BJ (cell line): ENCODE measurements at places on chromosomes 6 and 20. TPM values are rescaled to one million over a fixed set of nuclear protein-coding genes. Genes with fewer than 3 reads are reported as not detected.

DNA sequence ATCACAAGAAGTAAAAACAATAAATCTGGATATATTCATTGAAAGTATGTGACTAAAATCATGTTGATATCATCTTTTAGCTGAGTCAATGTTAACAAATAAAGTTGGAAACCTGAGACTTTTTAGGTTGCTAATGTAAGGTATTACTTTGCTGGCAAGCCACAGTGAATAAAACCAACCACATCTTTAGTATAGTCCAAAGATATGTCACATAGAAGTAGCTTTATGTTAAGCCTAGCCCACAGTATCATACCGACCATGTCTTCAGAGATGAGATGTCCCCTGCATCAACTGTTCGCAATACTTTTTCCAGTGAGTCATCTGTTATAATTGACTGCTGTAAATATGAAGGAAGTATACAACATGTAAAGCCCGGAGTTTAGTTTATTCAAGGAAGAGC, 107.6 kb upstream of the MCHR2 start:
- no peak for DNase-seq

DNA sequence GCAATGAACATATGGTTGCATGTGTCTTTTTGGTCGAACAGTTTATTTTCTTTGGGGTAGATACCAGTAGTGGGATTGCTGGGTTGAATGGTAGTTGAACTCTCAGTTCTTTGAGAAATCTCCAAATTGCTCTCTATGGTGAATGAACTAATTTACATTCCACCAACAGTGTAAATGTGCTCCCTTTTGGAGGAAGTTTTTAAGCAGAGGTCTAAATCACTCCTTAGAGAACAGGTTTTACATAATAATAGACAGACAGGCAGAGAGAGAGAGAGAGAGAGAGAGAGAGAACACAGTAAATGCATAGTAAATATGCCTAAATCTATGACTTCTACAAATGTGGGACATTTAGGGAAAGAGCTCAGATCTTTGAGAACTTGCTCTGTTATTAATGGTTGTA, 37.6 kb downstream of the GRM1 start:
- DNase-seq = no peak

DNA sequence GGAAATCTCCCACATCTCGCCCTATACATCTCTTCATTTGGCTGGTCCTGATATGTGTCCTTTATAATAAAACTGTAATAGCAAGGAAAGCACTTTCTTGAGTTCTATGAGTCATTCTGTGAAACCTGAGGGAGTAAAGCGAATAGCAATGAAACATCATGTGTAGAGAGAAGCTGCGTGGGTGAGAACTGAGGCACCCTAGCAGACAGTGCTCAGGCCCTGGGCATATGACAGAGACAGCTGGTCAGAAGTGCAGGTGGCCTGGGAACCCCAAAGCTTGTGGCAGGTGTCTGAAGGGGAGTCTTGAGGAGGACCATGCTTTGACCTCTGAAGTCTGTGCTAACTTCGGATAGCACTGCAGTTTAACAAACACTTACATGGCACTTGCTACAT, 1.3 kb upstream of the BLOC1S5 start:
- DNase-seq = no peak

GRCh38 chr6:133376743-133377142, 135.6 kb downstream of the EYA4 start:
- no peak for DNase-seq

- no peak for DNase-seq
These were observed 25.4 kb downstream of the VEGFA start for GRCh38 chr6:43795421-43795820.

- no peak for DNase-seq
These were observed 153.5 kb upstream of the SCGN start for GRCh38 chr6:25498505-25498904.

GRCh38 chr6:156697225-156697830, 79.8 kb upstream of the ARID1B start:
- DNase-seq = no peak

- no peak for DNase-seq
These were observed 105.0 kb downstream of the TIAM2 start for GRCh38 chr6:155100087-155100486.

Gene PRR18
- not detected in 2 replicates for polyA plus RNA-seq

- no peak for DNase-seq
These were observed 13.5 kb downstream of the HLA-A start for GRCh38 chr6:29955783-29956182.

Gene NOX3
- not detected in 2 replicates for polyA plus RNA-seq

DNA sequence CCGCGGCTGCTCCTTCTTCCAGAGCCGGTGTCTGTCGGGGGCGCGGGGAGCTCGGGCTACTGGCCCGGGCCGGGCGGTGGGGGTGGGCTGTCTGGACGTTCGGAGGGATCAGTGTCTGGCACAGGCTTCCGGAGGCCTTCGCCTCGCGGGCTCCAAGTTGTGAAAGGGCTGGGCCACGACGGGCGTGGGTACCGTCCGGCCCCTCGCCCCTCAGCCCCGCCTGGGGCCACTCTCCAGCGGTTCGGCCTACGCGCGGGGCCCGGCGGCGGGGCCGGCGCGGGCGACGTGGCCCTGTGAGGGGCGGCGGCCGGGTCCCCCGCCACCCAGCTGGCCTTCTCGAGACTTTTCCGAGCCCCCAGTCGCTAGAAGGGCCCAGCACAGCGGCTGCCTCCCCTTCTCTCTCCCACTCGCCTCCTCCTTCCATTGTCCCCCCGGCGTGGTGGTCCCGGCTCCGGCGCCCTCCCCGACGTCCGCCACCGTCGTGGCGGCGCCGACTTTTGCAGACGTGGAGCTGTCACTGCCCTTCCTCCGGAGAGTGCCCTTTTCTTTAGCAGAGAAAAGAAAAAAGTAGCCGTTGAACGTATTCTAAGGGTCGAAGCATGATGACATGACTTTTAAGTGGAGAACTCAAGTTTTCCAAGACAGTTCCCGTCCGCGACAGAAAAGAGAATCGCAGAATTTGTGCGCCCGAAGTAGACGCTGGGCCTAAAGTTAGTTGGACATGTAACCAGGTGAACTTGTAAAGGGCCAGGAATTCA, 571 bp downstream of the ITCH start:
- DNase-seq = no peak

DNA sequence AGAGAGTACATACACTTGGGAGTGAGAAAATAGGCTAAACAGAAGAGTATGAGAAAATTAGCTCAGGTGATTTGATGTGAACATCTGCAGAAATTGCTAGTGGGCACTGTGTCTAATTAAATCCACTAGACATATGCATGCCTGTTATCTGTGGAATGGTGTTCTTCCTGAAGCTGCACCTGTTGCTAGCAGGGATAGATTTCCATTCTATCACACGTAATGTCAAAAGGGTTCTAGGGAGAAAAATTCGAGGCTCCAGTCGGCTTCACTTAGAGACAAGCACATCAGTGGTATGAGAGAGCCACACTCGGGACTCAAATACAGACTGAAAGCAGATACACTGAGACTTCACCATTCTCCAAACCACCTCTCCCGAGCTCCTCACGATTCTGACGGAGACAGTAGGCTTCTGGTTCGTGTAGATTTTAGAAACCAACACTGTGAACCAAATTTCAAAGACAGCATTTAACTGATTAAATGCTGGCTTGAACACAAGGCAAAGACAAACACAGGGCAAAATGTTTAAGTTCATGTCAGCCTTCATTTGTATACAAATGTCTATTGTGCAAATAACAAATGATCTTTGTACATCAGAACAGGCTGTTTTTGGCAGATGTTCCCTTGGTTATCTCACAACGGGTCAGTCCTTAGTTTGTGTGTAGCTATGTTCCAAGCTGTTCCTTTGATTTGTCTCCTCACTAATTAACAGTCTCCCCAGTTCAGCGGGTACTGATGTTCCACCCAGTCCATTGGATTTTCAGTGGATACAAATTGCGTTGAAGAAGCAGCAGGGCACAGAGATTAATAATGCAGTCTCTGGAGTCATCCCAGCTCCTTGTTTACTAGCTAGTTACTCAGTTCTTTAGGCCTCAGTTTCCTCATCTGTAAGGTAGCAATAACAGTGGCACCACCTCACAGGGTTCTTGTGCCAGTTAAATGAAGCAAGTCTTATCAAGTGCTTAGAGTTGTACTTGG, 131.0 kb upstream of the IFNGR1 start:
- no peak for DNase-seq

- DNase-seq = no peak
These were observed 8.8 kb downstream of the SYNJ2 start for GRCh38 chr6:157990321-157991066.

Gene NRSN1
- polyA plus RNA-seq = not detected in 2 replicates

Gene PDE10A
- polyA plus RNA-seq = 0.36 and 0.40 TPM in 2 replicates

DNA sequence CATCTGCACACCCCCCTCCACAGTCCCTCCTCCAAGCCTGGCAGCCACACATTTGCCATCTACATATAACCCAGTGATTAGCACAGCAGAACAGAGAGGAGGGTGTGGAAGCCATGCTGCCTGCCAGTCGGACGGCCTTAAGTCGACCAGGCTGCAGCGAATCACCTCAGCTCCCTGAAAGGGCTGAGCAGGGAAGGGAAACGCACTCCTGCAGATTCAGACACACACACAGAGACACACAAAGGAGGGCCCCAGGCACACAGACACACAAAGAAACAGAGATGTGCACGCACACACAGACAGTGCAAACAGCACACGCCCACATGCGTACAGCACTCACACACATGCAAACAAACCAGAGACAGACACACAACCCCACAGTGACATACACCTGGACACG, 11.2 kb upstream of the SIRPA start:
- DNase-seq = no peak

Gene PROCR
- 28.0 and 32.8 TPM in 2 replicates for polyA plus RNA-seq

DNA sequence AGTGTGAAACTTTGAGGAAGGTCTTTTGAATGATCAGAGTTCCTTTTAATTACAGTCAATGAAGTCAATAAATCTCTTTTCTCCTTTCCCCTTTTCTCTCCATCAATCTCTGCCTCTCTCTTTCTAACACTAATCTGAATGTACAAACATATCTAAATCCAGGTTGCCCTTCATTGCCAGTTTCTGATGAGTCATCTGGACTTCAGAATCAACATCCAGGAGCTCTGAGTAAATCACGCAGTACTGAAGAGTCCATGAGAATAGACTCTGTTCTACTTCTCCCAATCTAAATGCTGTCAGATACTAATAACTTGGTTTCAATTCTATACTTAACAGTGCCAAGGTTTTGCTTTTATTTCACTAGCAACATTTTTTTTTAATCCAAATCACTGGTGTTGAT, 238.7 kb upstream of the THEMIS start:
- no peak for DNase-seq

DNA sequence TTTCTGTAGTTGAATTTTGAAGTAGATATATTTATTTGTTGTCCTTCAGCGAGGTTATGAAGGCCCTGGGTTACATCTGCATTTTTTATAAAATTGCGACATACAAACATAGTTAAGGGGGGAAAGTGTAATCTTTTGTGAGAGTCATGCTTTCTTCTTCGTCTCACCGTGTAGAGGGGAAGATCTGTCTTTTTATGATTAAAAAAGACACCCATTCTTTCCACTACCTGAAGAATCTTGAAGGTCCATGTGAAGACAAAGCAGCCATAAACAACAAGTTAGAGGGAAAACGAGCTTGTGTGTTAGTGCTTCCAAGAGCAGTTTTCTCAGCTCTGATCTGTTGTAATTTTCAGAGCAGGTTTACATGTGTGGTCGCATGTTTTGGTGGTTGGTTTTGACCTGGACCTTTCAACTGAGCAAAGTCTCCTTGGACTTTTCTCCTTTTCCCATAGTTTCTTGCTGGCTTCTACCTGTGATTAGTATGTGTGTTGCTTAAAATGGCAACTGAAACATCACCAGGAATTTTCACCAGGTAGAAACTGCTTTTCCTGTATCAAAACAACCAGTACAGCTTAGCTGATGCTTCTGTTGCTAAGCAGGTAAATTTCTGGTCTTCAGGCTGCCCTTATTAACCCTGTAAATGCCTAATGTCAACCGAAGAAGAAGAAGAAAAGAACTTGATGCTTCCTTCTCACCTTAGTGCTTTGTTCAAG, 37.3 kb downstream of the RREB1 start:
- DNase-seq = no peak

- DNase-seq = no peak
These were observed 267.8 kb downstream of the PTPRK start for GRCh38 chr6:128252341-128253176.

- DNase-seq = no peak
These were observed 155.2 kb downstream of the CEBPB start for GRCh38 chr20:50345712-50346373.

GRCh38 chr20:14997791-14998190, 660.4 kb upstream of the FLRT3 start:
- no peak for DNase-seq

DNA sequence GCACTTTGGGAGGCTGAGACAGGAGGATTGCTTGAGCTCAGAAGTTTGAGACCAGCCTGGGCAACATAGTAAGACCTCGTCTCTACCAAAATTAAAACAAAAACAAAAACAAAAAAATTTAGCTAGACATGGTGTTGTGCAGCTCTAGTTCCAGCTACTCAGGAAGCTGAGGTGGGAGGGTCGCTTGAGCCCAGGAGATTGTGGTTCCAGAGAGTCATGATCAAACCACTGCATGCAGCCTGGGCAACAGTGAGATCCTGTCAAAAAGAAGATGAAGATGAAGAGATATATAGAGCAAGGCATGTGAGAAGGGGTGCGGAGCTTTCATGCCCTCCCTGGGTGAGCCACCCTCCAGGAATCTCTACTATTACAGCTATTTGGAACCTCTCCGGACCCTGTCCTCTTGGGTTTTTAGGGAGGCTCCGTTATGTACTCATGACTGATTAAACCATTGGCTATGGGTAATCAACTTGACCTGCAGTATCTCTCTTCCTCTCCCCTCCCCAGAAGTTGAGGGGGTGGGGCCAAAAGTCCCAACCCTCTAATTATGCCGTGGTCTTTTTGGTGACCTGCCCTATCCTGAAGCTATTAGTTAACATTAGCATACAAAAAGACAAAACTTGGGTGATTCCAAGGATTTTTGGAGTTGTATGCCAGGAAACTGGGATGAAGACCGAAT, 9.0 kb downstream of the POLH start:
- no peak for DNase-seq

DNA sequence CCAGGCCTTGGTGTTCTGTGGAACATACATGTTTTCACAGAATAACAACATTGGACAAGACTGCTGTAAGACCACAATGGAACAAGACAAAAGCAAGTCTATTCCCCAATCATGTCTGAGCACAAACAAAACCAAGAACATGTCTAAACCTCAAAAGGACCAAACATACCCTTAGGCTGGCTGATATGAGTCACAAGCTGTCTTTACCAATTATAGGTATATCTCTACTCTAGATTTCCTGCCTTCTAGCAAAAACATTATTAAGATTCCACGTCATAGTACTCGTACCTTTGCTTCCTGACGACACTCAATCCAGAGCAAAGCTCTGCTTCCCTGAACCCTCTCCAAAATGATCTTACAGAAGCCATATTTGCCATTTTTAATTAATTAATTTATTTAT, 15.4 kb upstream of the L3MBTL1 start:
- no peak for DNase-seq

- DNase-seq = no peak
These were observed 106.4 kb downstream of the RALGAPA2 start for GRCh38 chr20:20606050-20606449.

DNA sequence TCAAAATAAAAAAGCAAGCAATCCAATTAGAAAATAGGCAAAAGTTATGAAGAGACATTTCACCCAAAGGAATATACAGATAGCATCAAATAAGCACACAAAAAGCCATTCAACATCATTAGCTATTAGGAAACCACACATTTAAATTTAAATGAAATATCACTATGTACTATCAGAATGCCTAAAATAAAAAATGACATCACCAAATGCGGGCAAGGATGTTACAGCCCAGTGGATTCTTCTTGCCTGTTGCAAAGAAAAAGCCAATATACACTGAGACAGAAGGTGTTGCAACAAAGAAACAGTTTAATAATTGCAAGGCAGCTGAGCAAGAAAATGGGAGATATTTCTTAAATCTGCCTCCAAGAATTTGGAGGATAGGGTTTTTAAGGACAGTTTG, 31.0 kb upstream of the MBOAT1 start:
- no peak for DNase-seq

GRCh38 chr6:19873031-19873430, 35.9 kb downstream of the ID4 start:
- DNase-seq = no peak
